Skin of body (tissue), 3 donors: ENCODE measurements at places on chromosomes 13 and 19. TPM values are rescaled to one million over a fixed set of nuclear protein-coding genes. Genes with fewer than 3 reads are reported as not detected.

GRCh38 chr13:57056601-57057180, 84.0 kb upstream of the PRR20A start:
- DNase-seq: no peak

DNA sequence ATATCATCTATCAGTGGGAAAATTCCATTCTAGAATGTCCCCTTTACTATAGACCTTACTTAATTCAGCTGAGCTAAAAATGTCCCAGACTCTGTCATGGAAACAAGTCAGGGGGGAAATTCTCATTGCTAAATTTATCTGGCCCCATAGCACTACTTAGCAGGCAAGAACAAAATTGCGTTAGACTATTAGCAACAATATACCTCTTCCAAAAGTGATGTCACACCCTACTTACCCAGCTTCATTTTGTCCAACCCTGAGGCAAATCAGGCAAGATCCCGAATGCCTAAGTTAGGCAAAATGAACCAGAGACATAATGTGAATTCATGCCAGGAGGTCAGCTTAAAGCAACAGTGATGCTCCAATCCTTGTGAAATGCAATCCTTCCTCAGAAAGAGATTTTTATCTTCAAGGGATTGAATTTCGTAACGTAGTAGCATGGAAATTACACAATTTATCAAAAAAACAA, 93.7 kb downstream of the FRY start:
- DNase-seq: no peak

DNA sequence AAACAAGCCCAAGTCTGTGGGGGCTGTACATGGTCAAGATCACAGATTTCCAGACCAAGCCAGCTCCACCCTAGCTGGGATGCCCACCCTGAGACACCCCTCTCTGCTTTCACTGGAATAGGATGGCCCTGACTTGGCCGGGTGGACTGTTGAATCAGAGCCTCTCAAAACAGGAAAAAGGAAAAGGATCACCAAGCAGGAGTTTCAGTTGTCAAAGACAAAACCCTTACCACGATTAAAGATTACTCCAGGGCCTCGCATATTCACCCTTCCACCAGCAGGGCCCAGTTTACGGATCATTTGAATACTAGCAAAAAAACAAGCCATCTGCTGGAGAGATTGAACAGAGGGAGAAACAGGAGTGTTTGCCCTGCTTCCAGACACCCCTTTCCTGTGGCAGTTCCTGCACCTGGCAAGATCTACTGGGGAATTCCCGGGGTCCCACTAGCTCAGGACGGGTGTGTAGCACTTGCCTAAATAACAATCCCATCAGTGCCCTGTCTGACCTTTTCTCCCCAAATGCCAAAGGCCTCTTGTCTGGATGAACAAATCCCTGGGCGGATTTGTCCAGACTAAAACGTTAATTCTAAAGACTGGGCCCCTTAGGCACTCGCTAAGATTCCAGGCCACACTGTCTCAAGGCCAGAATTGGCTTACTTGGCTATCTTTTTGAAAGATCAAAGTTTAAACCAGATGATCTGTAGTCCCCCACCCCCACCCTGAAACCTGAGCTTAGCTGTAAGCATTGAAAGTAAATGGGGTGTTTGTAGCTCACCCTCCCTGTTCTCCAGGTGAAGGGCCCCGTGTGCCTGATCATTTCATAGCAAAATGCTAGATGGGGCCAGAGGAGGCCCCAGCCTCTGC, 38.4 kb downstream of the ACTN4 start:
- no peak for DNase-seq

GRCh38 chr13:58882516-58882915, 1251.0 kb downstream of the PCDH17 start:
- no peak for DNase-seq

The CNN1 gene
- total RNA-seq: 10.8 TPM

The SPTBN4 gene
- total RNA-seq: 1.2 TPM

The PTGIR gene
- total RNA-seq: 3.8 TPM

GRCh38 chr19:6671960-6672359, 2.0 kb upstream of the TNFSF14 start:
- no peak for DNase-seq

The PCDH17 gene
- 3.3 TPM for total RNA-seq

The SIGLEC10 gene
- total RNA-seq: 1.7 TPM

The IGLON5 gene
- total RNA-seq: not detected

DNA sequence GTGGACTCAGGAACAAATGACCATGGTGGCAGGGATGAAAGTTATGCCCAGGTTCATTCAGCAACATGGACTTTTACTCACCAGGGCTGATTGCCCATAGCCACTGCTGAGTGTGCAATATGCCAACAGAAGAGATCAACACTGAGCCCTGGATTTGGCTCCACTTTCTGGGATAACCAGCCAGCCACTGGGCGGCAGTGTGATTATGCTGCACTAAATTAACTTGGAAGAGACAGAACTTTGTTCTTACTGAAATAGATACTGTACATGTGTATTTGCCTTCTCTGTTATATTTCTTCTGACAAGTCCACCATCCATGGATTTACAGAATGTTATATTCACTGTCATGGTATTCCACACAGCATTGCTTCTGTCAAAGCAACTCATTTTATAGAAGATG, 257.4 kb downstream of the TDRD3 start:
- no peak for DNase-seq

The KLF1 gene
- total RNA-seq: 1.7 TPM

GRCh38 chr13:66915596-66916185, 314.4 kb downstream of the PCDH9 start:
- DNase-seq: no peak

The CEACAM4 gene
- total RNA-seq: 0.59 TPM

GRCh38 chr13:42788601-42789000, 7.2 kb downstream of the FAM216B start:
- DNase-seq: no peak

DNA sequence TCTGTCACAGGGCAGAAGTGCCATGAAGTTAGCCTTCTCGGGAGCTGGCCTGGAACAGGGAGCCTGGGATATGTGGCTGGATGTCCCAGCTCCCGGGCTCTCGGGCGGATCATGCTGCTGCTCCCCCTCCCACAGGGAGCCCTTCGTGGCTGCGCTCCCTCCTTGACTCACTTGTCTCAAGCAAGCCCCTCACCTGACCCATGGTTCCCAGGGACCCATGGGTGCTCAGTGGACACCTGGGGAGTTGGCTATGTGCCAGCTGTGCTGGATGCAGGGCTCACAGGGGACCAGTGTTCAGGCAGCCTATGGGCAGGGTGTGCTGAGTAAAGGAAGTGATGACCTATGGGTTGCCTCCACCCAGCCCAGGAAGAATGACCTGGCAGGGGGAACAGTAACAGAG, 213.1 kb upstream of the SGCG start:
- no peak for DNase-seq

GRCh38 chr19:45785781-45786532, 3.7 kb upstream of the DMPK start:
- DNase-seq: no peak

DNA sequence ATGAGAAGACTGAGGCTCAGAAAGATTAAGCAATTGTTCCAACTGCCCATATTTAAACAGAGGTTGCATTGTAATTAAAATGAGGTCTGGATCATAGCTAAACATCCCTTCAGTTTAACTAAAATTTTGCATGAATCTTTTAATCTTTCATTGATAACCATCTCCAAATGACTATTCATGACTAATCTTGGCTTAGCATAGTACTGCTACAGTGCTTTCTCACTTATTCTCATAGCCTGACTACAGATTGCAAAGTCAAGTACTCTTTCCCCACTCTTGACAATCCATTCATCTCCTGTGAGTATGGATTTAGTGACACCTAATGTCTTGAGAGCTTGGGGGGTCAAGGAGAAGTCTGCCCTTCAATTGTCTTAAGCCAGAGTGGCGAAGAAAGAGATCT, 258.4 kb downstream of the RFC3 start:
- no peak for DNase-seq

GRCh38 chr19:33564836-33565338, 43.3 kb upstream of the PEPD start:
- DNase-seq: no peak

The C19orf38 gene
- total RNA-seq: 3.6 TPM

The CEACAM16 gene
- not detected for total RNA-seq

The KANK3 gene
- total RNA-seq: 4.8 TPM

The F2RL3 gene
- total RNA-seq: 0.49 TPM

DNA sequence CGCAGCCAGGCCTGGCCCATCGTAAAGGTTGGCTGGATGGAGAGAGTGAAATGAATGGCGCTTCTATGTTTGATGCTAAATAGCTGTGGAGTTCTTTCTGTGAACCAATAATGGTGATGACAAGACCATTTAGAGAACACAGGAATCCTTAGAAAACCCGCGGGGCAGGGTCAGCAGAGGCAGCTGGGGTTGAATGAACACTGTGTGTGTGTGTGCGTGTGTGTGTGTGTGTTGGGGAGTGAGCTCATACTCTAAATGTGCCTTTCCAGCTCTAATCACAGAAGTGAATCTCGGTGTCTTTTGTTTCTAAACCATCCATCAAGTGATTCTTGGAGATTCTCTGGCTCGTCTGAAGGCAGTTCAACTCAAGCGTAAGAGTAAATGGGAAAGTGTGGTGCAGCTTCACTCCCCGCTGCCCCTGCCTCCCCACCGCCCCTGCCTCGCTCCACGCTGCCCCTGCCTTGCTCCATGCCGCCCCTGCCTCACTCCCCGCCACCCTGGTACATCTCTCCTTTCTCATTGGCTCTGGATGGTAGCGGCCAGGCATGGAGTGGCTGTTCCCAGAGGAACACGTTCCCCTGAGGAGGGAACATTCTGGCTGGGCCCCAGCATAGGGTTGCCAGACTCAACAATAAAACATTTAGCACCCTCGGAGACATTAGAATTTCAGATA, 21.2 kb downstream of the TMPRSS9 start:
- DNase-seq: no peak

DNA sequence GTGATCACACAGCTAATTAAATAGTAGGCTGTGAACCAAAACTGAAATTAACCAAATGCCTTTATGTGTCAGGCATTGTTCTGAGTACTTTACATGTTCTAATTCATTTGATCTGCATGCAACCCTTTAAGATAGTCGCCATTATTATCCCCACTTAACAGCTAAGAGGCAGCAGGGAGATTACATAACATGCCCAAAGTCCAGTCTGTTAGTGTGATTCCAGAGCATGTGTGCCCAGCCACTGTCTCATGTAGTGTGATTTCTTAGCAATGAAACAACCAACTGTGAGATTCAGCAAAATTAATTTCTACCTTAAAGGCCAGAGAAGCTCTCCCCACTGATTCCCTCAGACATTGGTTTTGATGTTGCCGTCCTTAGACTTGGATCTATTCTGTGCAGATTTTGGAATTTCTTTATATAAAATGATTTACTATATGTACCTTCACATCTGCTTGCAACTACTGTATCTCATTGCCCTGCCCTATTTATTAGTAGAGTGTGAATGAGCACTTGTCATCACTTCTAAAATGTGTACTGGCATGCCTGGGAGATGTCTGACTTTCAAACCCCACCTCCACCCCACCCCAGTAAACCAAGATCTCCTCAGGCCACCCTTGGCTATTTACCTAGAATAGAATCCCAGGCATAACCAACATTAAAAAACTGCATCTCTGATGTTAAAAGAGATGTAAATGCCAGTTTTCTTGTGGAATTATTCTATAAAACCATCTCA, 41.2 kb downstream of the POLR1D start:
- DNase-seq: no peak

- peak; percentile 19 for DNase-seq
Observed at GRCh38 chr19:30666301-30666803, 294.2 kb downstream of the ZNF536 start.
